Stimulated activated CD8-positive, alpha-beta memory T cell treated with anti-CD3 and anti-CD28 coated beads, Interleukin-4, amount 100 ng/mL, for 4 hours (primary cell): ENCODE measurements at places on chromosomes 16 and 17.

- DNase-seq, result no peak
Measured at GRCh38 chr16:80210787-80211186, 330.0 kb upstream of the DYNLRB2 start.

DNA sequence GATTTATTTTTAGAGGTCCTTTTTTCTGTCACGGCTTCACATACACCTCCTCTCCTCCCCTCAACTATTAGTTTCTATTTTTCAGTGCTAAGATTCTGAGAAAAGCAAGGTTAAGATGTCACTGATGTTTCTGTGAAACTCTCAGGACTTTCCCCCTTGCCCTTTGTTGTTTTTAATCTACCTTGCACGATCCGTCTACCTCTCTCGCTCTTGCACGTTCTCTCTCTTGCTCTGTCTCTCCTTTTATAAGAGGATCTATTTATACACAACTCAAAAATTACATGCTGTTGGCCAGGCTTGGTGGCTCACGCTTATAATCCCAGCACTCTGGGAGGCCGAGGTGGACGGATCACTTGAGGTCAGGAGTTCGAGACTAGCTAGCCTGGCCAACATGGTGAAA is 43.6 kb downstream of the RPA1 start:
- DNase-seq, result no peak

- DNase-seq, result no peak
Measured at GRCh38 chr17:1360975-1361374, 39.0 kb downstream of the YWHAE start.

GRCh38 chr17:61827649-61828395 is 35.5 kb downstream of the BRIP1 start:
- no peak for DNase-seq

- DNase-seq, result no peak
Measured at GRCh38 chr16:23428351-23428750, 24.6 kb downstream of the COG7 start.
